ENCODE measurements at places on chromosomes 6 and 20.

DNA sequence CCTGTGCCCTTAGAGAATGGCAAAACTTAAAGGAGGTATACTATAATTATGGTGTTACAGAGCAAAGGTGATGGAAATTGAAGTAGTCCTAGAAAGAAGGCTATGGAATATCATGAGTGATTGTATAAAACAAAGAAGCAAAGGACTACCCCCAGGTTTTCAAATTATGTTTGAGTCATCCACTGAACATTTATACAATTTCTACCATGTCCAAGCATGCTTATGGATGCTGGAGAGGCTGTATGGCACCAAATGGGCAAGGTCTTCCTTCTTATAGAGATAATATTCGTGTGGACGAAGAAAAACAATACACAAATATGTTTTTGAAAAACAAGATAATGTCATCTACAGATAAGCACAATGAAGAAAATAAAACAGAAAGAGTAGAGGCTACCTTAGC, 177.5 kb downstream of the KHDC1L start:
- DNase-seq, result no peak

- peak; percentile 27 for DNase-seq
Observed at GRCh38 chr6:43286980-43287716, 10.9 kb upstream of the SLC22A7 start.

DNA sequence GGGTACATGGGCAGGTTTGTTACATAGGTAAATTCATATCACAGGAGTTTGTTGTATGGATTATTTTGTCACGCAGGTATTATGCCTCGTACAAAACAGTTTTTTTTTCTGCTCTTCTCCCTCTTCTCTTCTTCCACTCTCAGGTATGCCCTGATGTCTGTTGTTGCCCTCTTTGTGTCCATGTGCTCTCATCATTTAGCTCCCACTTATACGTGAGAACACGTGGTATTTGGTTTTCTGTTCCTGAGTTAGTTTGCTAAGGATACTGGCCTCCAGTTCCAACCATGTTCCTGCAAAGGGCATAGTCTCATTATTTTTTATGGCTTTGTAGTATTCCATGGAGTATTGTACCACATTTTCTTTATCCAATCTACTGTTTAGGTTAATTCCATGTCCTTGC, 65.7 kb downstream of the UNC5CL start:
- DNase-seq, result no peak

GRCh38 chr20:20743511-20744169, 31.2 kb upstream of the RALGAPA2 start:
- DNase-seq, result no peak

- DNase-seq, result no peak
Observed at GRCh38 chr6:145690969-145691368, 44.4 kb downstream of the EPM2A start.

GRCh38 chr6:29757282-29757681, 34.0 kb downstream of the HLA-F start:
- DNase-seq, result no peak

- peak; percentile 36 for DNase-seq
Observed at GRCh38 chr6:167856999-167857660, 30.4 kb downstream of the AFDN start.

- no peak for DNase-seq
Observed at GRCh38 chr6:168683621-168684020, 242.6 kb downstream of the SMOC2 start.

DNA sequence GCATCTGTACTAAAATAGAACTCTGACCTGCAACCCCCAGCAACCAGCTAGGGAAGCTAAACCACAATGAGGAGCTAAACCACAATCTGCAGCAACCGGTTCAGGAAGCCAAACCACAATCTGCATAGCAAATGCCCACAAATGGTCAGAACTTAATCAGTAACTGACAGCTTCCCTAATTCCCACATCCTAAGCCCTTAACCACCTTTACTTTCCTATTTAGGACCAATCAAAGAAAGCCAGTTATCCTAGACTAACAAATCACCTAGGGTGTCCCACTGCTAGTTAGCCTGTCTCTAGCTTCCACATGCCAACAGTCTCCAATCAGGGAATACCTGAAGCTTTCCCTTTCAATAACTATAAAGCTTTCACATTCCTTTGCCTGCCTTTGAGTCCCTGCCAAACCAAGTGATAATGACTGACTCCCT, 424.6 kb upstream of the PTCHD4 start:
- no peak for DNase-seq

- peak; percentile 72 for DNase-seq
Observed at GRCh38 chr20:49399329-49399728, 83.1 kb downstream of the KCNB1 start.

GRCh38 chr6:113732384-113732966, 124.7 kb upstream of the MARCKS start:
- no peak for DNase-seq

GRCh38 chr6:65262241-65262640, 444.8 kb downstream of the EYS start:
- DNase-seq, result no peak

- DNase-seq, result peak; percentile 57
Observed at GRCh38 chr6:17305219-17306001, 24.2 kb downstream of the RBM24 start.

- peak; percentile 65 for DNase-seq
Observed at GRCh38 chr6:21595285-21596144, 2.0 kb downstream of the SOX4 start.

- no peak for DNase-seq
Observed at GRCh38 chr6:135499441-135500340, 2.2 kb upstream of the AHI1 start.

- DNase-seq, result no peak
Observed at GRCh38 chr6:149833651-149834050, 30.5 kb downstream of the LRP11 start.

- DNase-seq, result peak; percentile 15
Observed at GRCh38 chr6:17656092-17656491, 50.6 kb downstream of the NUP153 start.

DNA sequence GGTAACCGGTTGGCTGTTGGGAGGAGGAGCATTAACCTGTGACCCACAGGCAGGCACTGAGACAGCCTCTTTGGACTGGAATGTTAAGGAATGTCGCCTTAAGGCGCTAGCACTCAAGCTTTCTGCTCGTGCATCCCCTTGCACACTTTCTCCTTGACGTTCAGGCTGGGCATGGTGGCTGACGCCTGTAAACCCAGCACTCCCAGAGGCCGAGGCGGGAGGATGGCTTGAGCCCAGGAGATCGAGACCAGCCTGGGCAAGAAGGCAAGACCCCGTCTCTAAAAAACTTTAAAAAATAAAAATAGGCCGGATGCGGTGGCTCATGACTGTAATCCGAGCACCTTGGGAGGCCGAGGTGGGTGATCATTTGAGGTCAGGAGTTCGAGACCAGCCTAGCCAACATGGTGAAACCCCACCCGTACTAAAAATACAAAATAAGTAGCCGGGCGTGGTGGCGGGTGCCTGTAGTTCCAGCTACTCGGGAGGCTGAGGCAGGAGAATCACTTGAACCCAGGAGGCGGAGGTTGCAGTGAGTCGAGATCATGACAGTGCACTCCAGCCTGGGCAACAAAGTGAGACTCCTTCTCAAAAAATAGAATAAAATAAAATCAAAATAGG, 1.9 kb upstream of the GID8 start:
- DNase-seq, result no peak

DNA sequence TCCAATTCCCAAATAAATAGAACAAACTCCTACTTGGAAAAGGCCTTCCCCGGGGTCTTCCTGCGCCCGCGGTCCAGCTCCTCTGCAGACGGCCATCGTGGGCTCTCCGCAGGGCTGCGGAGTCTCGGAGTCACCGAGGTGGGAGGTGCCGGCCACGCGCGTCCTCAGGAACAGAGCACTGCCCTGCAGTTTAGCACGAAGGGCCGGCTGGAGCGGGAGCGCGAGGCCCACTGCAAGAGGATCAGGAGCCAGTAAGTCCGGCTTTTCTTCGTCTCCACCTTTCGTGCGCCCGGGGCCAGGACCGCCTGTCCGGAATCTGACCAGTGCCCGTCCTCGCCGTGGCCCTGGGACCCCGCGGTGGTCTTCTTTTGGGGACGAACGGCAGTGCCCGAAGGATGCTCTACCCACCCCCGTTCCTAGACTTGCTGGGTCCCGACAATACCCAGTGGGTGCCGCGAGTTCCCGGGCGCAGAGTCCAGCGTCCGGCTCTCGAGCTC, 1.4 kb downstream of the BHLHE23 start:
- DNase-seq, result no peak

DNA sequence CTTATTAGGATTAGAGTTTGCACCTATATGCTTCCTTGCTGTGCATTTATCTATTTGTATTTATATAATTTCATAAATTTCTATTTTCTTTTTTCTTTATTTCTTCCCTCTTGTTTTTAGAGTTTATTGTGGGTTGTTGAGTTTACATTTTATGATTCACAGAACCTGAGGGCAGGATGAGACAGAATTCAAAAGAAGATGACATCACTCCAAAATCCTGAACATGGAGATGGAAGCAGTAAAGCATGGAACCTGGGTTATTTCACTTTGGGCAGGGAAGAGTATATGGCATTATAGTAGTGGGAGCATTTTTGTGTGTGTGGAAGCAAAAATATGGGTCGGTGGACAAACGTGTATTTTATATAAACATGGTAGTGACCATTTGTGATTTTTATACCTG, 157.5 kb downstream of the RFX6 start:
- no peak for DNase-seq

- no peak for DNase-seq
Observed at GRCh38 chr20:611843-612185, 1.7 kb upstream of the TCF15 start.

DNA sequence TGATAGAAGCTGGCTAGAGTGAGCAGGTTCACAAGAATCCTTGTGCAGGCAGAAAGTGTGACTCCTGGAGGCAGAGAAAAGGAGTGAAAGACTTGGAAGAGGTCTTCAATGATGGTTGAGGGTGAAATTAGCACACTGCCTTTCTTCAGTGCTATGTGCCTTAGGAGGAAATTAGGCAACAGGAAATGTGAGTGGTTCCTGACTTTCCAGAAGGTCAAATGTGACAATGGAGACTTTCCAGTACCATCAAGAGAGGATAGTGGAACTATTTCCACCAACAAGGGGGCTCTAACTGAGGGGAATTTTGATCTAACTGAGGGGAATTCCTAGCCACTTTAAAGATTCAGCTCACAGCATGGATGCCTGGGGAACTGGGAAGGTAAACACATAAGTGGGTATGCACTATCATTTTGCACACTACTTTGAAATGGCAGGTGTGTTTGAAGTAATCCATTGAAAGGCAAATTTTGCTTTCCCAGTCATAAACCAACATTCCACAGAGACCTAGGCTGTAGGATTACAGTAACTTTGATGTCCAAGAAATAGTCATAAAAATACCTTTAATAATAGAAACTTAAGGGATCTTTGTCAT, 90.0 kb downstream of the PERP start:
- DNase-seq, result no peak

GRCh38 chr6:64040113-64040512, 404.5 kb downstream of the PHF3 start:
- no peak for DNase-seq

- no peak for DNase-seq
Observed at GRCh38 chr20:36875702-36876472, at the start of gene TLDC2. Gene TLDC2 (plus strand): TSS chr20:36876138. CDS start chr20:36876175, 37 bp downstream.

- no peak for DNase-seq
Observed at GRCh38 chr6:20664250-20664649, 130.0 kb downstream of the CDKAL1 start.

DNA sequence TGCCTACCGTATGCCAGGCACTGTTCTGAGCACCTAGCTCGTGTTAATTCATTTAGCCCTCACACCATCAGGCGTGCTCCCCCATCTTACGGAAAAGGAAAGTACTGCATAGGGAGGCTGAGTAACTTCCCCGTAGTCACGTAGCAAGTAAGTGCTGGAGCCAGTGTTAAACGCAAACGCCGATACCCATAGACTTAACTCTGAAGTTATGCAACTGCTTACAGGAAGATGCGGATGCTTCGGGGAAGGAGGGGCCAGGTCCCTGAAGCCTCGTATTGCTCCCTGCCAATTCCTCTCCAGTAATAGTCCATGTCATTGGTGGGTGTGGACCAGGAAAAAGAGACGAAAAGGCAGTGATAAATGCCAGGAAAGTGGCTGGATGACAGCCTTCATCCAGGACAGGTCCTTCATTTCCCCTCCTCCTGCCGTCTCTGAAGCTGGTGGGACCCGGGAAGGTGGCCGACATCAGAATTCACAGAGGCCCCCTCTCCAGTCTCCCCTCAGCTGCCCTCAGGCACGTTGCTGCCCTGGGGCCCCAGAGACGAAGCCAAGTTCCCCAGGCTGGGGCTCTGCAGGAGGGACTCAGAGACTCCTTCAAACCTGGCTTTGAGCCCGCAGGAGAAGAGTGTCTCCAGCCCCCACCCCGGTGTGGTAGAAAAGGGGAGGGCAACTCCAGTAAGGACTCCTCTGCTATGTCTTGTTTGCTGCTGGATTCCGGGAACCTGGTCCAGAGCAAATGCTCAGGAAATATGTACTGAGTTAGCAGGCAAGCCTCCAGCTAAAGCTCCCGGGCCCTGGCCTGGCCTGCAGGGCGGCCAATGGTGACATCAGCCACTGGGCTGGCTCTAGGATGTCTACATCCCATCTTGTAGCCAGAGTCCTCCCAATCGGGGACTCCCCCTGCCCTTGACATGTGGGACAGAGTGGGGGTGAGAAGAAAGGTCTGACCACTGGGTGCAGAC, 37.8 kb downstream of the RAB44 start:
- peak; percentile 96 for DNase-seq

DNA sequence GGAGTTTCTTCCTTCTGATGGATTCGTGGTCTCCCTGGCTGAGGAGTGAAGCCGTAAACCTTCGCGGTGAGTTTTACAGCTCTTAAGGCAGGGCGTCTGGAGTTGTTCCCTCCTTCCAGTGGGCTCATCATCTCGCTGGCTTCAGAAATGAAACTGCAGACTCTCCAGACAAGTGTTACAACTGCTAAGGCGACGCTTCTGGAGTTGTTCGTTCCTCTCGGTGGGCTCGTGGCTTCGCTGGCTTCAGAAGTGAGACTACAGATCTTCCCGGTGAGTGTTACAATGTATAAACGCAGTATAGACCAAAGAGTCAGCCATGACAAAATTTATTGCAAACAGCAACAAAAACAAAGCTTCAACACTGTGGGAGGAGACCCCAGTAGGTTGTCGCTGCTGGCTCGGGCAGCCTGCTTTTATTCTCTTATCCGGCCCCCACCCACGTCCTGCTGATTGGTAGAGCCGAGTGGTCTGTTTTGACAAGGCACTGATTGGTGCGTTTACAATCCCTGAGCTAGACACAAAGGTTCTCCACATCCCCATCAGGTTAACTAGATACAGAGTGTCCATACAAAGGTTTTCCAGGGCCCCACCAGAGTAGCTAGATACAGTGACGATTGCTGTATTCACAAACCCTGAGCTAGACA, 113.2 kb downstream of the GPX5 start:
- no peak for DNase-seq

- peak; percentile 87 for DNase-seq
Observed at GRCh38 chr6:165060720-165061119, 248.7 kb downstream of the C6orf118 start.

GRCh38 chr6:121849477-121849876, 414.0 kb downstream of the GJA1 start:
- DNase-seq, result peak; percentile 72

GRCh38 chr6:39370390-39370789, 47.9 kb upstream of the KCNK16 start:
- DNase-seq, result no peak

- DNase-seq, result no peak
Observed at GRCh38 chr6:11785415-11785773, 6.8 kb upstream of the ADTRP start.

- peak; percentile 67 for DNase-seq
Observed at GRCh38 chr6:159169193-159169555, at the start of gene FNDC1. Gene FNDC1 (plus strand): TSS chr6:159169400. CDS start chr6:159169597, 197 bp downstream.

GRCh38 chr20:40797425-40797824, 108.4 kb upstream of the MAFB start:
- peak; percentile 36 for DNase-seq

Data from GM23248 (cell line).